T-cell (primary cell): ENCODE measurements at places on chromosomes 5 and 9.

- DNase-seq: no peak
Measured at GRCh38 chr5:129679671-129680070, 68.2 kb upstream of the MINAR2 start.

- peak; percentile 35 for DNase-seq
Measured at GRCh38 chr9:131045300-131046092, 36.5 kb downstream of the LAMC3 start.

- no peak for DNase-seq
Measured at GRCh38 chr5:110346893-110347358, 379.5 kb downstream of the TMEM232 start.

DNA sequence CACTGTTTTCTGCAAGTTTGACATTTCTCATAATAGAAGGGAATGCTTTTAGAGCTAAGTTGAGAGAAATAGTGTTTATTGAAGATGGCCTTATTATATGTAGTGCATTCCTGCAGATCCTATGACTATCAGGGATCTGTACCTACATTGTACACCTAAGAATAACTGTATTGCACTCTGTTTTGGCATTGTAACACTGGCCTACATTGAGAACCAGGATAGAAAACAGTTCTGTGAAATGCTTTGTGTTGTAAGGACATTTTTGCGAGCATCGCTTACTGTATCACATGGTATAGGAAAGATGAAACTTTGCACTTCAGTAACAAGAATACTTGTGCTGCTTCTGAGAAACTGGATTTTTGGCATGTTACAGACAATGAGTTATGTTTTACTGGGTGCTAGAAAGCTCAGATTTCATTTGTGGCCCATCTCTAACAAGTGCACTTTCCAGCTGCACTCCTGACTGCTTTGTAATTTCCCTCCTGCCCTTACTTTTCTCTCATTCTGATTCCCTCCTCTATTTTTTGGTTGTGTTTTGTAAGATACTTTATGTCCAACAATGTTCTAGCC is 30.6 kb downstream of the C9orf85 start:
- DNase-seq: no peak

DNA sequence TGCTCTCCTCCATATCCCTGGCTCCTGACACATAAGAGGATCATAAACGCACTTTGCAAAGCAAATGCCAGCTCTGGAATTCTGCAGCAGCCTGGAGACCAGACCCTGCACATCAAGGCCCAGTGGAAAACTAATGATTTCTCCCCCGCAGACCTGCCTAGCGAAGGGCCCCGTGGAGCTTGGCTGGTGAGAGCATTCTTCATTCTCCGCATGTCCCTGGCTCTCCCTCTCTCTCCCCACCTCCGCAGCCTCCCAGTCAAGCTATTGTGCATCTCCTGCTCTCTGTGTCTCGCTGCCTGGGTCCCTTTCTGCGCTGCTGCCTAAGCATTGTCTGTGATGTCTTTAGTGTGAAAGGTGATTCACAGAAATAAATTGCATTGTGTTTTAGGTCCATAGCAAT is 46.7 kb downstream of the GRIA1 start:
- no peak for DNase-seq

GRCh38 chr9:4540425-4540824 is 50.2 kb downstream of the SLC1A1 start:
- DNase-seq: no peak

DNA sequence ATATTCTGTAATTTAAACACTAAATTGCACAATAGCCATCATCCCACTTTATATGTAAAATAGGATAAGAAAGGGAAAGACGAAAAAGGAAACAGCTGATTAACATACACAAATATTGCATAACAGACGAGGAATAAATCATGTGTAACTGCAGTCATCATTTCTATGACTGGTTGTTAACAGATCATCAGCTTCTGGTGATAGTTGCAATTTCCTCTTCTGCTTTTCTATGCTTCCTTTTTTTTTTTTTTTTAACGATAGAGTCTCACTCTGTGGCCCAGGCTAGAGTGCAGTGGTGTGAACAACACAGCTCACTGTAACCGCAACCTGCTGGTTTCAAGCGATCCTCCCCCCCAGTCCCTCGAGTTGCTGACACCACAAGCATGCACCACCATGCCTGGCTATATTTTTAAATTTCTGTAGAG is 22.5 kb upstream of the JAKMIP2 start:
- DNase-seq: peak; percentile 16

DNA sequence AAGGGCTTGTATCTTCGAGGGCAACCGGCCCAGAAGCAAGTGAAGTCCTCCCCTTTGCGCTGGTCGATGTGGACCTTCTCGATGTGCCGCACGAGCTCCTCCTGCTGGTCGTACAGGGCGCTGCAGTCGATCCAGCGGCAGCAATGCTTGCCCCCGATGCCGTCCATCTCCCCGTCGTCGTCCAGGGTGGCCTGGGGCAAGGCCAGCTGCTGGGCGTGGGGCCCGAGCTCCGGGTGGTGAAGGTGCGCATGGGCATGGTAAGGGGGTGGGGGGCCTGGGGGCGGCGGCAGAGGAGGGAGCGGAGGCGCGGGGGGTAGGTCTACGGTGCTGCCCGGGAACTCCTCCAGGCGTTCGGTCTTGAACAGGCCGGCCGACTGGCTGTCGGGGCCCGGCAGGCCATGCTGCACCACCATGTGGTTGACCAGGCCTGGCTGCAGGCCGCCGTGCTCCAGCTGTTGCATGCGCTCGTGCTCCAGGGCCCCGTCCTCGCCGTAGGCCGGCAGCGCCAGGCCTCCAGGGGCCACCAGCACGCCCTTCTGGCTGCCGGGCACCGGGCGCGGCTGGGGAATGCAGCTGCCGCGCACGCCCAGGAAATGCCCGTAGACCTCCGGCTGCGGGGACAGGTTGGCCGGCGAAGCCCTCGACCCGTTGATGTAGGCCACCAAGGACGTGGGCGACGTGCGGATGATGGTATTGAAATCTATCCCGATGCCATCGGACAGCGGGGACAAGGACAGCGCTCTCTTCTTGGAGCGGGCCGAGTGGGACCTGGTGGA is 181.8 kb downstream of the GLIS3 start:
- peak; percentile 12 for DNase-seq

- no peak for DNase-seq
Measured at GRCh38 chr9:123868002-123868401, 61.9 kb downstream of the DENND1A start.

DNA sequence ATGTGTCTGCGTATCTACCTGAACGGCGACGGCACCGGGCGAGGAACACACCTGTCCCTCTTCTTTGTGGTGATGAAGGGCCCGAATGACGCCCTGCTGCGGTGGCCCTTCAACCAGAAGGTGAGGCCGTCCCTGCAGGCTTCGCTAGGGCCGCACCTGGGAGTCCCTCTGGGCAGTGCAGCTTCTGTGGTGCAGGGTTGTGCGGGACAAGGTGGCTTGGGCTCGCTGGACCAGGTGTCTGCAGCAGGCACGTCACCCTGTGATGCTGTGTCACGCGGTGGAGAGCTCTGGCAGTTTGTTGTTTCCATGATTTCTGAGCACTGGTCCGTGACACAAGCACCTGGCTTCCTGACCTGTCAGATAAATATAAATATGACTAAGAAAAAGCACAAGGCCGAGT is 20.7 kb downstream of the FBXW5 start:
- no peak for DNase-seq

GRCh38 chr9:132885720-132886333 is 7.1 kb downstream of the SPACA9 start:
- DNase-seq: no peak

DNA sequence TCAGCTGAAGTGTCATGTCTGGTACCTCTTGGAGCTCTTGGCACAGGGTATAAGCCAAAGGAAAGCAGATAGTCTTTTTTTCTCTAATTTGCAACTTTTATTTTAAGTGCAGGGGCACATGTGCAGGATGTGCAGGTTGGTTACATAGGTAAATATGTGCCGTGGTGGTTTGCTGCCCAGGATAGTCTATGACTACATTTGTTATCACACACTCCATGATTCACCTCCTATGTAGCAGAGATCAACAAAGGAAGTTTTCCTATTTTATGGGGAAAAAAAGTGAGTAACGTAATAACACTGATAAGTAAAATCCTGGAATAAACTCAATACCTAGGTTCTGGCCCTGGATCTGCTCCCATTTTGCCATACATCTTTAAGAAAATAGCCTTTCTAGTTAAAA is 234.6 kb downstream of the CAAP1 start:
- no peak for DNase-seq

- DNase-seq: no peak
Measured at GRCh38 chr5:132253452-132254320, 3.8 kb upstream of the PDLIM4 start.

DNA sequence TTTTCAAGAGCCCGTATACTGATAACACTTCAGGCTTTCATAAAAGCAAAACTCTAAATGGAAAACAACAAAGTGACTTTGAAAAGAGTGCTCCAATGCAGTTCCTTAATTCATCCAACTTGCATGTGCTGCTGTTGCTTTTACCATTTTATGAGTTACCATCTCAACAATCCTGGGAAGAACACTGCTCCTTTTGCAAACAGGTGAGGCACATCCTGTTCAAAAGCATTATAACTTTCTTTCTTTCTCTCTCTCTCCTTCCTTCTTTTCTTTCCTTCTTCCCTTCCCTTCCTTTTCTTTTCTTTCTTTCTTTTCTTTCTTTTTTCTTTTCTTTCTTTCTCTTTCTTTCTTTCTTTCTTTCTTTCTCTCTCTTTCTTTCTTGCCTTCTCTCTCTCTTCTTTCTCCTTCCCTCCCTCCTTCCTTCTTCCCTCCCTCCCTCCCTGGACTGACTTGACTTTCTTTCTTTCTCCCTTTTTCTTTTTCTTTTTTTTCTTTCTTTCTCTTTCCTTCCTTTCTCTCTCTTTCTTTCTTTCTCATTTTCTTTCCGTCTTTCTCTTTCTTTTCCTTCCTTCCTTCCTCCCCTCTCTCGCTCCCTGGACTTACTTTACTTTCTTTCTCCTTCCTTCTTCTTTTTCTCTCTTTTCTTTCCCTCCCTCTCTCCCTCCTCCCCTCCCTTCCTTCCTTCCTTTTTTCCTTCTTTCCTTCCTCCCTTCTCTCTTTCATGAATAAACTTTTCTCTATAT is 11.2 kb upstream of the PARP8 start:
- DNase-seq: no peak

- DNase-seq: no peak
Measured at GRCh38 chr9:89719202-89719601, 114.4 kb downstream of the GADD45G start.

GRCh38 chr5:64789457-64789856 is 20.7 kb downstream of the CWC27 start:
- DNase-seq: no peak

GRCh38 chr5:138620663-138621224 is 45.5 kb upstream of the HSPA9 start:
- no peak for DNase-seq

DNA sequence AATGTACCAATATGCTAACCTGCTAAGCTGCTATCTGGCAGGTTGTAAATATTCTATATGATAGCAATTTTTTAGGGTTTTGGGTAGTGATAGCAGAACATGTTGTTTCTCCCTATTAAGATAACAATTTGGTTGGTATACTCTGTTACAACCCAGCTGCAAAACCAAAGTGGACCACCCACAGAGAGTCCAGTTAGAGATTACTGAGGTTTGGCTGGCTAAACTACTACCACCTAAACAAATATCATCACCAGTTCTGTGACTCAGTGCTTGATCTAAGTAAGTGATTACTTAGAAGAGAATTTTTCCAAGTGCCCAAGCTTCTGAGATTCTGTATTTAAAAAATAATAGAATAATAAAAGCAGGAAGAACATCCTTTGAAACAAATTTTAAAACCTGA is 72.3 kb downstream of the XRCC4 start:
- DNase-seq: no peak

DNA sequence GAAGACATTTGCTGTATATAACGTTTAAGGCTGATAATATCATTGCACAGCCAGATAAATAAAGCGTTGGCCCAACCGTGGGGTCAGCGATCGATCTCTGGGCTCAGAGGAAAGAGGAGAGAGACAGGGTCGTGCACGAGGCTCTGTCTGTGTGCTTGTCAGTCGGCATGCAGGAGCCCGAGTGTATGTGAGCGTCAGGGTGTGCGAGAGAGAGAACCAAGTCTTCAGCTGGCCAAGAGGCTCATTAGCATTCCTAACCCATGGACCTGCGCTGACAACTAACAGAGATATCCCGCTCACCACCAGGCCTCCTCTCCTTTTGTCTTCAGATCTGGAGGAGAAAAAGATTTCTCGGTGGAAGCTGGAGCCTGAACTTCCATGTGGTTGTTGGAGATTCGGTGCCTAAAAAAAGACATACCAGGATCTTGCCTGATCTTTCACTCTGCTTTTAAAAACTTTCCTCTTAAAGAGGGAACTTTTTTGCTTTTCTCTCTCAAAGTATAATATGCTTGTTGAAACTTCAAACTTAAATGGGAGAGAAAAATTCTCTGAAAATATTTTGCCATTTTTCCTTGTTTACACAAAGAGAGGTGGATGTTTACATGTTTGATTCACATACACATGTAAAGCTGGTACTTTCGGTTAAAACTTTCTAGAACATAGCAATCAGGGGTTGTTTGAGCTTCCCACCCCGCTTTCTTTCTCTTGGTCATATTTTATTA is 16.5 kb downstream of the NR2F1 start:
- no peak for DNase-seq

GRCh38 chr5:163773226-163773625 is 267.8 kb downstream of the MAT2B start:
- DNase-seq: no peak

DNA sequence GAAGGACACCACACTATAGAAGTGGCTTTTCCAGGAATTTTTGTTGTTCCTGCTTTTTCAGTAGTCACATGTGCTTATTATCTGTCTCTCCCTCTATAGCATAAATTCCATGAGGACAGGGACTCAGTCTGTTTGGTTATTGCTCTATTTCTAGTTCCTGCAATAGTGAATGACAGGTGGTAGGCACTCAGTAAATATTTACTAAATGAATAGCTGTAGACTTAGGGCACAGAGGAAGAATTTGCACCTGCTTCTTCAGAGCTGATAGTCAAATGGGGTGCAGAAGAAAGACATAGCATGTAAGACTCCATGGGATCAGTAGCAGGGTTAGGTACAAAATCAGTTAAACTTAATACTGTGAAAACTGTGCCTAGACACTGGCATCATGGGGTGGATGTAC is 580.2 kb downstream of the CCDC171 start:
- DNase-seq: no peak

- DNase-seq: no peak
Measured at GRCh38 chr5:58201922-58202648, 257.8 kb downstream of the PLK2 start.

DNA sequence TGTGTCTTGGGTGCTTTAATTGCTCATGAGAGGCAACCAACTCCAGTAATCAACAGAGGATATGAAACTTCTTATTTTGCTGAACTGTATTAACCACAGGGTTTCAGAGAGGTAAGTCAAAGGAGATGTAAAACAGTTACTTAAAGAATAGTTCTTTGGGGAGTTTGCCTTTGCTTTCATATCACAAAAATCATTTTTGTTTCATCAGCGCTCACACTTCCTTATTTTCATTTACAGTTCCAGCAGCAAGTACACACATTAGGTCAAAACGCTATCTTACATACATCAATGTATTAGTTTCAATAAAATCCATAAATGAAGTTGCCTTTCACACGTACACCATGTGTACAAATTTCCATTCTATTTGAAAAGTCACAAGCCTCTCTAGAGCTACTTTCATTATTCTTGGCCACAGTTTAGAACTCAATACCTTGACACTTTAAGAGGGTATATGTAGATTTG is 50.1 kb downstream of the ST8SIA4 start:
- DNase-seq: no peak
